ENCODE measurements at places on chromosomes 1 and 21. TPM values are rescaled to one million over a fixed set of nuclear protein-coding genes. Genes with fewer than 3 reads are reported as not detected.

DNA sequence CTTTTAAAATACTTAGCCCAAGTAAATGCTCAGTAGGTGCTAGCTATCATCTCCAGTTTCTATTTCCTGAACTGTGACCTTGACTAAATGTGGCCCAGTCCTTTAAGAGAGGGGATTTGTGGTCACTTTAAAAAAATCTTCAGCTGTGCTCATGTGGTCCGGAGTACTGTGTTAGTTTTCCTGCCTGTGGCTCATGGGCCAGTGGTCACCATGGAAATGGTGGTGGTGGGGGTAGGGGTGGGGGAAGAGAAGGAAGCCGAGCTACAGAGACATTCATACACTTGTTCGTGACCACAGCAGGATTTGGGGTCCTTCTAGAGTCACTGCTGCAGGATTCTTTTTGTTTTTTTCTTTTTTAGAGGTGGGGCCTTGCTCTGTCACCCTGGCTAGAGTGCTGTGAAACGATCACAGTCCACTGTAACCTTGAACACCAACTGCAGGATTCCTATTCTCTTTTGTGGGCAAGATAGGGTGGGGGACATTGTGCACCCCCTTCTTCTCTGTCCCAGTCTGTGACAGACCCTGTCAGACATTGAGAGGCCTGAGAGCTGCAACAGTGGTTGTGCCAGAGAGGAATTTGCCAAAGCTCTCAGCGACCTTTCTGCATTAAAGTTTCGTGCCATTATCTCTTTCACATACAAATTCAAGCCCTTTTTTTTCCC, 25.8 kb downstream of the KIF26B start:
- H3K27ac ChIP-seq = peak overlapping the region; percentile 7
- H3K27me3 ChIP-seq = no peaks in the 10 kb centered on the region
- H3K4me3 ChIP-seq = no peak overlapping the region
- peaks cover 7% of the 10 kb centered on the region for H3K4me1 ChIP-seq

DNA sequence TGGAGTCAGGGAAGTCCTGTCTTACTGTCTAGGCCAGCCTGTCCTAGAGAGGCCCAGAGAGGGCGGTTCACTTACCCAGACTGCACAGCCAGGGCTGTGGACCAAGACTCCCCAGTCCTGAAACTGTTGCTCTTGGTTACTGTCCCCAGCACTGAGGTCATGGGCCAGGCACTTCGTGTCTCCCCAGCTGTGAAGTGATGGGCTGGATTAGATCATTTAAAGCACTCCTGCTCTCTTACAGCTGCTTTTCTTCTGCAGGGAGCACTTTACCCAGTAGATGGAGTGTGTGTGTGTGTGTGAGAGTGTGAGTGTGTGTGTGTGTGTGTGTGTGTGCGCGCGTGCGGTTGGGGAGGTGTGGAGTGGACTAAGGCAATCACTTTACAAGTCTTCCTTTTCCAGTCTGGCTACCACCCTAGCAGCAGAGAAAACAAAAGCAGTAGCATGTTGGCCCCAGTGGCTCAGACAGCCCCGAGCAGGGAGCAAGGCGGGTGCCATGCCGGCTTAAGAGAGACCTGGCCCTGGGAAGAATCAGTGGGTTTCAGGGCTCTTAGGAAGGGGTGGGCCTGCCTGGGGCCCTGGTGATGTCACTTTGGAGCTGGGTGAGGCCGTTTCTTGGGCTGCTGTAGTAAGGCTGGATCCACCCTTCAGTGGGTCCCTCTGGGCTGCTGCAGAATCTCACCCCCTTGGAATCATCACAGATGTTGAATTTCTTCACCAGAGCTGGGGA, 2.4 kb downstream of the SPSB1 start:
- H3K4me3 ChIP-seq = no peak overlapping the region
- H3K27me3 ChIP-seq = no peaks in the 10 kb centered on the region
- peak overlapping the region; percentile 94 for H3K27ac ChIP-seq
- H3K36me3 ChIP-seq = no peaks in the 10 kb centered on the region

ANKRD13C gene
- 28.7 TPM for total RNA-seq

GRCh38 chr1:163697137-163697536, 375.4 kb downstream of the NUF2 start:
- no peaks in the 10 kb centered on the region for H3K4me1 ChIP-seq
- no peak overlapping the region for H3K4me3 ChIP-seq
- H3K36me3 ChIP-seq = no peaks in the 10 kb centered on the region
- no peak for DNase-seq

PTPN14 gene
- total RNA-seq = 33.4 TPM

- no peak overlapping the region for H3K4me3 ChIP-seq
- H3K4me1 ChIP-seq = no peaks in the 10 kb centered on the region
- no peaks in the 10 kb centered on the region for H3K27me3 ChIP-seq
- H3K27ac ChIP-seq = no peak overlapping the region
- no peak for DNase-seq
Measured at GRCh38 chr1:99858286-99858685, 8.1 kb downstream of the AGL start.

DNA sequence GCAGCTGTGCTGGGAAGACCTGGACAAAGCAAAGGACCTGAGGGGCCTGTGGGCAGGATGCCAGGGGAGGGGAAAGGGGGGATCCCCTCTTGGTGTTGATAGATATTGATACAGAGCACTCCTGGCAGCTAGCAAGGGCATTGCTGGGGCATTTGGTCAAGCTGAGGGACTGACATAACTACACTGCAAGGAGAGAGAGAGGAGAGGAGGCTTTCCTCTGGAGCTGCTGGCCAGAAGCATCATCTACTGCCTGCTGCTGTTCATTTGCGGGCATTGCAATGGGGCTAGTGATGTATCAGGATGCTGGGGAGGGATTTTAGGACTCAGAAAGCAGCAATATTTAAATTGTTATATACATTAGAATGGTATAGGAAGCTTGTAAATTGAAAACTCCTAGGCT, 142.0 kb downstream of the ZNF648 start:
- no peak for DNase-seq
- H3K27ac ChIP-seq = no peak overlapping the region
- H3K4me1 ChIP-seq = no peaks in the 10 kb centered on the region
- H3K36me3 ChIP-seq = no peaks in the 10 kb centered on the region
- H3K27me3 ChIP-seq = no peaks in the 10 kb centered on the region
- no peak overlapping the region for H3K4me3 ChIP-seq

DNA sequence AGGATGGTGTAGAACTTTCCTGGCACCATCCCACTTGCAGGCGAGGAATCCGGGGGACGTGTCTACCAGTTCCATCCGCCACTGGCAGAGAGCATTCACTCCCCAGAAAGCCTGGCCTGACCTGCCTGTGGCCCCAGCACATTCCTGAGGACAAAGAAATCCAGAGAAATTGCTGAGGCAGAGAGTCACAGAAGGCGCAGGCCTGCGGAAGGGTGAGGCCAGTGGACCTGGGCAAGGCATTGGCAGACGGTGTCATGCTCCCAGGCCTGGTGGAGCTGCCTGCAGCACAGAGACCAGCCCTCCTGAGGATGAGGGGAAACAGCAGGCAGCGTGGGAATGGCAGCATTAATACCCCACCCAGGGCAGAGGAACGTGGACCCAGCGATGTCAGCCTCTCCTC, 81.2 kb upstream of the F3 start:
- H3K4me1 ChIP-seq = peaks cover 16% of the 10 kb centered on the region
- no peaks in the 10 kb centered on the region for H3K36me3 ChIP-seq
- H3K27me3 ChIP-seq = no peaks in the 10 kb centered on the region

RRP1B gene
- total RNA-seq = 20.3 TPM

HTR6 gene
- not detected for total RNA-seq

KCND3 gene
- 4.3 TPM for total RNA-seq

DIO1 gene
- 492 TPM for total RNA-seq

DNA sequence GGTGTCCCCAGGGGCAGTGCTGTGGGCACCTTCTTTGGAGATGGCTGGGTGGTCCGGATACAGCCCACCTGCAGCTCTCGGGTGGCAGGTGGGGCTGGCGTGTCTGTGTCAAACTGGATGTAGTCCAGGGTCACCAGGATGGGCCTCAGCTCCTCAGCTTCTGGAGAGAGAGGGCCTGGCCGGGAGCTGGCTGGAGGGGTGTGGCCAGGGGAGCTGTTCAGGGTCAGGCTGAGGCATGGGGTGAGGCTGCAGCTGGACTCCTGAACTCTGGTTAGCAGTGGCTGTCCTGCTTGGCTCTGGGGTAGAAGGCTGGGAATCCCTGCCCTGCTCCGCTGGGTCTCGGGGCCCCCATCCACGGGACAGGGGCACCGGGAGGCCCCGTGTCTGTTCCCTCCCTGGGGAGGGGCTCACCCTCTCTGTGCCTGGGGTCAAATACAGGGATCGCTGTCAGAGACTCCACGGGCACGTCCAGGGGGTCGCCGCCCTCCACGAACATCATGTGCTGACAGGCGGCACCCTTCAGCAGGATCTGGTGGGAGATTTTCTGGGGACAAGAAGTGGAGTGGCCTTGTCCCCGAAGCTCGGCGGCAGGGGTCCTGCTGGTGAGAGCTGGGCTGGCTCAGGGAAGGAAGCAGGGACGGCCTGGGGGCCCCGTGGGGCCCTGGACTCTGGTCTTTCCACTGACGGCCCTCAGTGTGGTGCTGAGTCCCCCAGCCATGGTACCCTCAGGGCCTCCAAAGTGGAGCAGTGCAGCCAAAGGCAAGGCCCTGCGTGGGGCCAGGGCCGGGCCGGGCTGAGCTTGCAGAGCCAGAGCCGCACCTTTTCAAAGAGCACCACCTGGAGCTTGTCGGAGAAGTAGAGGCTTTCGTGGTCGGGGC, 4.1 kb upstream of the TMEM52 start:
- no peak overlapping the region for H3K27ac ChIP-seq
- H3K36me3 ChIP-seq = no peaks in the 10 kb centered on the region
- peaks cover 15% of the 10 kb centered on the region for H3K4me1 ChIP-seq
- no peaks in the 10 kb centered on the region for H3K27me3 ChIP-seq
- no peak overlapping the region for H3K4me3 ChIP-seq

DNA sequence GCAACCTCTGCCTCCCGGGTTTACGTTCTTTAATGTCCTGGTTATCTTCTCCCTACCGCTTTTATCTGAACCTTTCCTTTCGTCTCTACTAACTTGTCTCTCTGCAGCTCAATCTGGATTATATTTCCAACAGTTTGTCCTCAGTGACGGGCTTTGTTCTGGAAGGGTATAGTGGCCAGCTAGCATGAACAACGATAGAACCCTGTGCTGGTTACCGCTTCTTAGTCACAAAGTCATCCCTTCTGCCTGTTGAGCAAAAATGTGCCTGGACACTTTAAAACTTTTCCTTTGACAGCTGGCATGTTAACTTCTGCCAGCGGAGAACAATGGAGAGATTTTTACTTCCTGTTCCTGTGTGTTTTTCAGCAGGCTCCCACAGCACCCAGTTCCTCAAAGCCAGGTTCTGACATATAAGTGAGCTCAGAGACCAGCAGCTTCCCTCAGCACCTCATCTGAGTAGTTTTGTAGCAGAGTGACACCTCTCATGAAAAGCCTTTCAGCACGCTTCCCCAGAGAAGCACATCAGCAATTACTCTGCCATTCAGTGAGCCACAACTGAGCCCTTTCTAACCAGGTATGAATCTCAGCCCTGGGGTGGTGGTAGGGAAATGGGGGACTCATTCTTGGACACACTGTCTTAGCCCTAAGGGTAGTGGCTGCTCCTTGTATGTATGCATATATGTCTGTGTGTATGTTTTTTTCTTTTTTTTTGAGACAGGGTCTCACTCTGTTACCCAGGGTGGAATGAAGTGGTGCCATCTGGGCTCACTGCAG, 23.6 kb upstream of the CCDC17 start:
- no peak for DNase-seq
- H3K27ac ChIP-seq = no peak overlapping the region
- peaks cover 17% of the 10 kb centered on the region for H3K36me3 ChIP-seq
- no peaks in the 10 kb centered on the region for H3K4me1 ChIP-seq
- no peaks in the 10 kb centered on the region for H3K27me3 ChIP-seq

DNA sequence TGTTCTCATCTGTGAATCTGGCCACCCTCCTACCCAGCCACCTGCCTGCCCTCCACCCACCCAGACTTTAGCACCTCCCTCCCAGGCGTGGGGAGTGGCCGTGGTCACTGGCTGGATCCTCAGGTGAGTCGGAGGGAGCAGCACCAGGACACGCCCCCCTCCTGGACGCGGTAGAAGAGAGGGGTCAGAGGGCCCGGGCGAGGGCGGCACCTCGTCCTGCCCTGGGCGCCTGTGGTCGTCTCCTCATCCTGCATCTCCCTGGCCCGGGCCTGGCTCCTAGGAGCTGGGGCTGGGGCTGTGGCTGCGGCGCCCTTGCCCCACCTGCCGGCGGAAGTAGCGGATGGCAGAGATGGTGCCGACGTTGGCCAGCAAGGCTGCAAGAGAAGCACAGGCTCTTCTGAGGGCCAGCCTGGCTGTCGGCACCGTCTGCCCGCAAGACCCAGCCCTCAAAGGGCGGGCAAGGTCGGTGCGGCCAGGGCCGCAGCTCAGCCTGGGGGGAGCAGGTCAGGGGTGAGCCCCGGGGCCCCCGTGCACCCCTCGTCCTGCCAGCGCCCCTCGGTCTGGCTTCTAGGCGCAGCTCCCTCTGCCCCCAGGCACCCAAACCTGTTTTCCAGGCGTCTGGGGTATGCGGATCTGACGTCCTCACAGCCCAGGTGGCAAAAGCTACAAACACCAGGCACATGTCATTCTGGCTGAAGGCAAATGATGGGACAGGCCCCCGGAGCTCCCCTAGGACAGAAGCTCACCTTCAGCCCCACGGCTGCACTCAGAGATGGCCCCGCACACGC, 5.8 kb downstream of the PERM1 start:
- peaks cover 5% of the 10 kb centered on the region for H3K4me1 ChIP-seq
- no peak overlapping the region for H3K4me3 ChIP-seq
- H3K27me3 ChIP-seq = peaks cover 4% of the 10 kb centered on the region
- no peak overlapping the region for H3K27ac ChIP-seq
- peak; percentile 73 for DNase-seq
- no peaks in the 10 kb centered on the region for H3K36me3 ChIP-seq

AMY1A gene
- total RNA-seq = not detected

Measured in thyroid gland (tissue), 4 donors.